ENCODE measurements at places on chromosomes 5 and 9.

- no peak for DNase-seq
These were observed 18.0 kb downstream of the ITGA2 start for GRCh38 chr5:53006911-53007890.

GRCh38 chr9:126203313-126203712 is 123.3 kb upstream of the MVB12B start:
- DNase-seq, result no peak

- DNase-seq, result no peak
These were observed 156.2 kb downstream of the RGS3 start for GRCh38 chr9:113619491-113620376.

GRCh38 chr5:93584596-93585040 is 1.6 kb downstream of the NR2F1 start:
- DNase-seq, result no peak

DNA sequence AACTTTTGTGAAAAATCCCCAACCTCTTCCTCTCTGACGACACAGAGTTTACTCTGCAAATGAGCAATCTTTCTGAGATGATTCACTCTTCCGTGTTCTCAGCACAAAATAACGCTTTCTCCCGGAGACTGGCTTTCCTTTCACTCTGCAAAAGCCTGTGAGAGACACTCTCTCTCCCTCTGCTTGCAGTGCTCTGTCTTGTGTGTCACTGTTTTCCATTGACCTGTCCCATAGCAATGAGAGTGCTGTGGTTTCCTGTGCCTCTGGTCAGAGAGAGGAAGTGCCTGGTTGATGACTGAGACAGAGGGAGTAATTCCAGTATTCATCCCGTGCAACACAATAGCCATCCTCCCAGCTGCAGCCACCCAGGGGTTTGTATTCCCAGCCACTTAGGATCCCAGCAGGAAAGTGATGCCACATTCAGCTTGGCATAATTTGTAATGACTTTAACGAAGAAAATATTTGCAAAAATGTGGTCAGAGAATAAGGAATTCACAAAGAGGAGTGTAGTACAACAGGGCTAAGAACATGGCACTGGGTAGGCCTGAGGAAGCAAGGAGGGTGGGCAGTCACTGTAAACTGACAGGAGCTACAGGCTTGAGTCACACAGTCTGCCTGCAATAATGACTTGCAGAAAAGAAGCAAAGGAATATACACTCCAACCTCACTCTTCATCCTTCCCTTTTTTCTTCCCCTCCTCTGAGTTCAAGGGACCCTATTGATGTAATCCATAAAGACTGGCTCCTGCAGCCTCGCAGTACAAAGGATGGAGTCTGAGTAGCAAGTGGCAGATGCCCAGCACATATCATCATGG is 463.5 kb upstream of the RGMB start:
- no peak for DNase-seq

DNA sequence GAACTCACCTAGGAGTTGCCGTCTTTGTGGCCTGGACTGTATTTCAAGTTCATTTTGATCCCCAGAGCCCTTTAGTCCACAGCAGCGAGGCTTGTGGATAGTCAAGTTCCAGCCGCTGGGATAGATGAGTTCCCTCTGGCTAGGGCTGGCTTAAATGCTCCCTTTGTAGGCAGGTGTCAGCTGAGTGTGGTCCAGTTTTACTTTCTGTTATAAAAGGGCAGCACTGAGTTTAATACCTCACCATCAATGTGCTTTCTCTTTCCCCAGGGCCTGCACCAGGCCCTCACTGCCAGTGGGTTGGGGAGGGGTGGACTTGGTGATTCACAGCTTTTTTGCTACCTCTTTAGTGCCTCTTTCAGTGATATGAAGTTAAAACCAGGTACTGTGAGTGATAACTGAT is 188.2 kb downstream of the SLCO4C1 start:
- DNase-seq, result no peak

GRCh38 chr5:42950456-42951292 is 89.4 kb downstream of the ANXA2R start:
- peak; percentile 78 for DNase-seq

DNA sequence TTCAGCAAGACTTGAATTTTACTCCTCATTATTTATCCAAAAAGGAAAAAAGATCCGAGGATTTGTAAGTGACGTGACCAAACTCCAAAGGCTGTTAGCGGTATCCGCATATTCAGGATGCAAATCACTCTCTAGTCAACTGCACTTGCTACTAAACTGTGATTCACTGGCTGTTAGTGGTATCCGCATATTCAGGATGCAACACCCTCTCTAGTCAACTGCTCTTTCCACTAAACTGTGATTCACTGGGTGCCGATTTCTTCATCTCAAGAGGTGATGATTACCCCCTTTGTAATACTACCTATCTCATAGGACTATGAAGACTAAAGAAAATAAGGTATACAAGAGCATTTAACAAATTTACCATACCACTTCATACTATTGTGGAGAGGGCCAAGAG is 5.7 kb downstream of the MAPKAP1 start:
- DNase-seq, result no peak

DNA sequence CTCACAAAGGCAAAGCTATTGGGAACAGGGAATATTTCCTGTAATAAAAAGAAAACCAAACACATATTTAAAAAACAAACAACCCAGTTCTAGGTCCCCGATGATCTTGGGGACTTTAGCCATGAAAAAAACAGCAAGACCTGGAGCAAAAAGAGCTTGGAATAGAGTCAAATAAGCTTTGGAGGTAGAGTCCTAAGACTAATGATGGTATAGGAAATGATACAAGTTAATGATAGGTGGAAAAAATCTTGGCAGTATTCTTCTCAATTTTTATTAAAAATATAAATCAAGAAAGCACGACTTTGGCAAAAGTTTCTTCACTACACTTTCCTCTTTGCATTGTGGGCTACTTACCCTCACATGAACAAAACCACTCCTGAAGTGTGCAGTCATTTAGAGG is 481.5 kb downstream of the EBF1 start:
- no peak for DNase-seq

- DNase-seq, result no peak
These were observed 196.7 kb downstream of the WDR70 start for GRCh38 chr5:37575541-37576489.

DNA sequence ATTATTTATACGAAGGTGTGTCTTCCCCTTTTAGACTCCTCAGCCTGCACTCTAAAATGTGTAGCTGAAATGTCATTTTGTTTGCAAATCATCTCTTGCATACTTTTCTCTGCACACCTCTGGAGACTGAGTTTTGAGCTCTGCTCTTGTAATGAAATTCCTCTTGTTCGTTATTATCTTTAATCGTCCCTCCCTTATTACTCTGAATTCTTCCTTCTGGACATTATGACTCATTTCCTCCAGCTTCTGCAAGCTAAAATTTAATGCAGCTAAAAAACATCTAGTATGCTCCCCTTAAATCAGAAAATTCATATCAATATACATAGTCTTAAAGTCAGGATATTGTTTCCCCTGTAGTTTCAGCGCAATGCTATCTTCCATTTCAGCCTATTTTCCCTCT is 13.5 kb downstream of the ISL1 start:
- DNase-seq, result no peak

GRCh38 chr5:174340226-174340625 is 294.7 kb downstream of the NSG2 start:
- no peak for DNase-seq

GRCh38 chr9:129280236-129280622 is 102.2 kb upstream of the IER5L start:
- DNase-seq, result no peak

GRCh38 chr5:73213566-73213998 is 40.6 kb downstream of the TMEM174 start:
- DNase-seq, result no peak

All from bone marrow (tissue), 2 donors.